GM23248 (cell line): ENCODE measurements at places on chromosomes 3 and 15. TPM values are rescaled to one million over a fixed set of nuclear protein-coding genes. Genes with fewer than 3 reads are reported as not detected.

Gene BCHE
- not detected in 2 replicates for polyA plus RNA-seq

Gene SLC28A1
- polyA plus RNA-seq, result not detected in 2 replicates

Gene SYNPR
- not detected in 2 replicates for polyA plus RNA-seq

Gene MYEF2
- polyA plus RNA-seq, result 1.3 and 1.8 TPM in 2 replicates

Gene IL17RB
- polyA plus RNA-seq, result 0.58 and 0.79 TPM in 2 replicates

Gene SH2D7
- not detected in 2 replicates for polyA plus RNA-seq
